ENCODE measurements at places on chromosomes 6 and 20. TPM values are rescaled to one million over a fixed set of nuclear protein-coding genes. Genes with fewer than 3 reads are reported as not detected.

GRCh38 chr6:10230531-10230930 is 184.3 kb downstream of the TFAP2A start:
- DNase-seq: no peak

DNA sequence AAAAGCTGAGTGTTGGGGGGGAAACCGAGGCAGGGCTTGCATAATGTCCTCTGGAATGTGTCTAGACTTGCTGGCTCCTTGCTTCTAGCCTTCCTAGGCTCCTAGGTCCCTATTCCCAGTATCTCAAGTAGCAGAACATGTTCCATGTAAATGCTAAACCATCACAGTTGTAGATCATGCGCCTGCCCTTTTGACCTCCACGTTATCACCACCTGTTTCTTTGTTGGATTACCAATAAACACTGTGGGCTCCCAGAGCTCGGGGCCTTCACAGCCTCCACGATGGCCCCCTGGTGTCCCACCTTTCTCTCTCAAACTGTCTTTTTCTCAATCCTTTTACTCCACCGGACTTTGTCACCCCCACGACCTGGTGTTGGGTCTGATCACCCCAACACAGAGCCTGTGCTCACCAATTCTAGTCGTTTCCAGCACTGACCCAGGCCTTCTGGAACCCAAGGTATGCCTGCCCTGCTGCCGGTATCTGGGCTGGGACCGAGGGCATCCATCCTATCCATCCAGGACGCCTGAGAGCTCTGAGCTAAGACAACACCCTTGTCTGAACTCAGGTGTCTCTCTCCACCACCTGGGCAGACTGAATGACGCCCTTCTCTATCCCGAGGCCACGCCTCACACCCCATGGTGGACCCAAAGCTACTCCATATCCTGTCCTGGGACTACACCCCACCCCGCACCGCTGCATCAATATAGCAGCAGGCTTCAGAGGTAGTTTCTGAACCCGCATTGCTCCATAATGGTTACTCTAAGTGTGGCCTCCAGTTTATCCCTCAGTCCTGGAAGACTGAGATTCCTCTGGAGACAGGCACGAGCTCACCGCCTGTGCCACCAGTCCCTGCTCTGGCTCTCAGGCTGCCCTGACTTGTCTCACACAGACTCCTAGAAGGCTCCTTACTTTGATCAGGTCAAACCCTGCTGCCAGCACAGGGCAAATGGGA is 9.3 kb upstream of the PRR18 start:
- no peak for DNase-seq

GRCh38 chr6:158487495-158487894 is 72.4 kb upstream of the TMEM181 start:
- DNase-seq: no peak

GRCh38 chr6:37988696-37989095 is 169.2 kb downstream of the ZFAND3 start:
- no peak for DNase-seq

- DNase-seq: no peak
Observed at GRCh38 chr6:119961450-119961849, 611.9 kb upstream of the MAN1A1 start.

DNA sequence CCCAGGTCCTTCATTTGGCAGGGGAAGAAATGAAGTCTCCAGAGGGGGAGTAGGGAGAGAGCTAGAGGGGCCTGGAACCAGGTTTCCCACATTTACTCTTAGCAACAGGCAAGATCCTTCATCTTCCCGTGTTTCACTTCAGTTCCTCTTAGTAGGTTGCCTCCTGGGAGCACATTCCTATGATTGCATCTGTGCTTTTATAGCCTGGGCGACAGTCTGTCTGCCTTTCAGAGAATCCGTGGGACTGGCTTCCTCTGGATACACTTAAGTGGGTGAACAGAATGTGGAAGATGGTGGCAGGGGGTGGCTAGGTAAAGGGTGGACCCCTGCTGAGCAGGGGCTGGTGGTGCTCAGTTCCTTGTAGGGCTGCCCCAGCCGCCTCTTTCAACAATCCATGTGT is 33.4 kb downstream of the STK35 start:
- DNase-seq: no peak

Gene SLC13A3
- polyA plus RNA-seq: not detected

Gene PAX1
- polyA plus RNA-seq: not detected

DNA sequence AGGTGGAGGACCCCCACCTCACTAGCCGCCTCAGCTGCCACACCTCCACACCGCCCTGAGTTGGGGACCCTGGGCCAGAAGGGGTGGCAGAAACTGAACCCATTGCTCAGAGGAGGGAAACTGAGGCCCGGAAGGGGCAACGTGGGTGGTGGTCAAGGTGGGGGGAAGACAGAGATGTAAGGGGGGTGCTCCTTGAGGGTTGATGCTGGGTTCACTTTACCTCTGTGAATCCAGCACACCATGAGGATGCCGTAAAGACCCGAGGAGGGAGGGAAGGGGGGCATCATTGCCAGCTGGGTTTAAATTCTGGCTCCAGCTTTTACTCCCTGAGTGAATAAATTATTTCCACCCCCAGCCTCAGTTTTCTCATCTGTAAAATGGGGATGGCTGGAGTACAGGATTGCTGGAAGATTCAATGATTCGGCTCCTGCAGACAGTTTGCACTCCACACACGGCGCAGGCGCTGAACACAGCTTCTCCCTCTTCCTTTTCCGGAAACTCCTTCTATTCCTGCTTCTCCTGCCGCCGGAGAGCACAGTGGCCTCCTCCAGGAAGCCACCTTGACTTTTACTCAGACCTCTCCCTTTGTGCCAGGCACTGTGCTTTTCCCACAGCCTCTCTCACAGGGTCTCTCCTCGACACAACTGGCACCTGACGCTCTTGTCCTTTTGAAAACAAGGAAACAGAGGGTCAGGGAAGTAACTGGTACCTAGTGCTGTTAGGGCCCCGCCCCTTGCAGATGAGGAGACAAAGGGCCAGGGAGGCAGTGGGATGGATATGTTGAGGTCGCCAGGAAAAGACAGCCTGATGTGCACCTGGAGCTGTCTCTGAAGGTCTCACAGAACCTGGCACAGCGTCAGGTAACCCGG is 59.4 kb downstream of the UBE2V1 start:
- no peak for DNase-seq

DNA sequence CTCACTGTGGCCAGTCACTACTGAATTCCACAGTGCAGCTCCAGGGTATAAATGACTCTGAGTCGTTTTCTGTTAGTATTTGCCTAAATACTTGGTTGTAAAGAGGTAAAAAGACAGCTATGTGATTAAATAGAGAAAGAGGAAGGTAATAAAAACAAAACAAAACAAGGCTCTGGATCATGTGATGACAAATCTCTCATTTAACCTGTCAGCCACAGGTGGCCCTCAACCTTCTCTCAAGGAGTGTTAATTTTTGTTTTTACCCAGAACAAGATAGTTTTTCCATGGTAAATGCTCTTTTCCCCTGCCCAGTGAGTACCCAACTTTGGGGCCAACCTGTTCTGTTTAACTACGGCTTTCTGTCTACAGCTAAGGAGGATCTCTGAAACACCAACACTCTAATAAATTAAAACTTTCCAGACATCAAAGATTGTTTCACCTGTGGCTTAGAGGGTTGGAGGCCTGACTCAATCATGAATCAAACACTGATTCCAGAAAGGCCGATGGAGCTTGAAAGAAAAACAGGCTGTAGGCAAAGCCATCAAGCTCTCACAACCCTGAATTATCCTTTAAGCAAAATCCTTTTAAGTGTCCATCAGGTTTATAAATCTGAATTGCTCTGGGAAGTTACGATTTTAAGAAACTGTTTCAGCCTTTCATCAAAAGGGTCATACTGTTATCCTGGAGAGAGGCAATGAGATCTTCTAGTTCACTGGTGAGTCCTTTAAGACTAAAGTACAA is 81.5 kb upstream of the BCLAF1 start:
- DNase-seq: no peak

Gene FAM120B
- polyA plus RNA-seq: 17.4 TPM

Gene GLP1R
- not detected for polyA plus RNA-seq

DNA sequence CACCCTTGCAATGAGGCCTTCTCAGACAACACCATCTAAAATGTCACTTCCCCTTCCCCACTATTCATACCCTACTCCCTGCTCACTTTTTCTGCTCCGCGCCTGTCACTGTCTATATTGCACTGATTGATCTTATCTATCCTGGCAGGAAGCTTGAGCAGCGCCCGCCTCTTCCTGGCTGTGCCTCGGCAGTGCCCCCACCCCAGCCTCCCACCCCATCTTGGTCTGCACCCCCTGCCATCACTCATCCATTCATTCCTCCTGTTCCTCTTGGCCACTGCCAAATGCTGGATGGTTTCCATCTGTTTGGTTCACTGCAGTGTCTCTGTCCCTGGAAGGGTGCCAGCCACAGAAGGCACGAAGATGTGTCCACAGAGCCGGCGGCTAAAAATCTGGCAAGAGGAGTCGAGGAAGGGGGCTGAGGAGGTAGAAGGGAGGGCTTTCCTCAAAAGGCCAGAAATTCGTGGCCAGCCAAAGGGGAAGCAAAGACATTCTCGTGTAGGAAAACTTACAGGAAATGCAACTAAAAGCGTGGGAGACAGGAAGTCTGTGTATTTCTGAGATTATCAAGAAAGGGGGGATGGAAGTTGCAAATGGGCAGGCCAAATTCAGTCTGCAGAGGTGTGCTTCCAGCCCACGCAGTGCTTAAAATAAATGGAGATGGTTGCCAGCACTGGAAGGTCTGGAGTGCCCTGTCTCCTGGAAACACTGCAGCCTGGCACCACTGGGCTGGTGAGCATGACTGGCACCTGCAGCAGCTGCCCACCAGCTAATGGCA is 27.6 kb downstream of the SYNJ2 start:
- DNase-seq: no peak

DNA sequence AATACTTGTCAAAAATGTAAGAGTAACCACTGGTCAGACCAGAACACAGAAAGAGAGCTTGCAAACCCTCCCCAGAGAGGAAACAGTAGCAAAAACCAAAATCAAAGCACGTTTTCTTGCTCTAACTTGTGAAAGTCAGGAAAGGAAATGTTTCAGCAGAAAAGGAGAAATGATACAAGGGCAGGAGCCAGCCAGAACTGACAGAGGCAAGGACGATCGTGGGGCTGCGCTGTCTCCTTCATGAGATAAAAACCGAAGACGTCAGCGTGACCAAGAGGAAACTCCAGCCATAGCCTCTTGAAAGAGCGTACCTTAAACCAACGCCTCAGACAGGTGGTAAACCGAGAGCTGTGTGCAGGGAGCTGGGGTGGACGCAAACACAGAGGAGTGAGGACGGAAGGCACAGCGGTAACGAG is 27.5 kb downstream of the LAMA5 start:
- no peak for DNase-seq

Gene TRIM40
- polyA plus RNA-seq: not detected

DNA sequence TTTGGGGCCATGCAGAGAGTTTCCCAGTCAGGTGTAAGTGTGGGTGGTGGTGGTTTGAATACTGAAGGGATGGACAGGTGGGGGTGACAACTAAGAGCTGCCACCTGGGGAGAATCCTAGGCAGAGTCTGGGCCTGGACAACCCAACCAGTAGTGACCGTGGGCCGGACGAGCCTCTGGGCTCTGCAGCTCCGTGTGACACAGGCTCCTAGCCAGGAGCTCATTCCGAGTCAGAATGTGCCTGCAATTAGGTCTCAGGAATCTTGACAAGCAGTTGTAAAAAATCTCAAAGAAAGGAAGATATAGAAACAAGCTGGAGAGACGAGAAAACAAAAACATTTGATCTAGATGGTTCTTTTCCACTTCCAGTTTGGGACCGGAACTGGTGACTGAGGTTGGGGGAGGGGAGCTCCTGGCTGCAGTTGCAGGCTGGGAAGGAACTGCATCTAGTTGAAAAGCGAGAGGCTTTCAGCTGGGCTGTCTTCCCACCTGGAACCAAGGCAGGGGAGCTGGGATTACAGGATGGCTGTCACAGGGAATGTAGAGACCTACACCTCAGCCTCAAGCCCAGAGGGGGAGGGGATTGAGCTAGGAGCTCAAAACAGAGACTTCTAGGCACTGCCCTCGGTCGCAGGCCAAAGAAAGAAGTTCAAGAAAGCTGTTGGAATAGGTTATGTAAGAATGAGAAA is 156.9 kb downstream of the PAX1 start:
- no peak for DNase-seq

Gene LKAAEAR1
- polyA plus RNA-seq: not detected

DNA sequence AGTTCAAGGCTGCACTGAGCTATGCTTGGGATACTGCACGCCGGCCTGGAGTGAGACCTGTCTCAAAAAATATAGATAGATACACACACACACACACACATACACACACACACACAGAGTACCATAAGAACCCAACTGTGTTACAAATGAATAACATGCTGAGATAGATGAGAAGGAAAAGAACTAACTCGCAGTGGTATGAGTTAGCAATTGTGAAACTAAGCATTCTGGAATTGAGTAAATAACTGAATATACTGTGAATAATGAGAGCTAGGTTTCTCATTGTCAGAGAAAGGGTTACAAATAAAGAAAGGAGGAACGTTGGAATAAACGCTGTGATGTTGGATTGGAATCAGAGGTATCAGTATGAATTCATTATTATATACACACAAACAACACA is 14.6 kb upstream of the FAXC start:
- no peak for DNase-seq

DNA sequence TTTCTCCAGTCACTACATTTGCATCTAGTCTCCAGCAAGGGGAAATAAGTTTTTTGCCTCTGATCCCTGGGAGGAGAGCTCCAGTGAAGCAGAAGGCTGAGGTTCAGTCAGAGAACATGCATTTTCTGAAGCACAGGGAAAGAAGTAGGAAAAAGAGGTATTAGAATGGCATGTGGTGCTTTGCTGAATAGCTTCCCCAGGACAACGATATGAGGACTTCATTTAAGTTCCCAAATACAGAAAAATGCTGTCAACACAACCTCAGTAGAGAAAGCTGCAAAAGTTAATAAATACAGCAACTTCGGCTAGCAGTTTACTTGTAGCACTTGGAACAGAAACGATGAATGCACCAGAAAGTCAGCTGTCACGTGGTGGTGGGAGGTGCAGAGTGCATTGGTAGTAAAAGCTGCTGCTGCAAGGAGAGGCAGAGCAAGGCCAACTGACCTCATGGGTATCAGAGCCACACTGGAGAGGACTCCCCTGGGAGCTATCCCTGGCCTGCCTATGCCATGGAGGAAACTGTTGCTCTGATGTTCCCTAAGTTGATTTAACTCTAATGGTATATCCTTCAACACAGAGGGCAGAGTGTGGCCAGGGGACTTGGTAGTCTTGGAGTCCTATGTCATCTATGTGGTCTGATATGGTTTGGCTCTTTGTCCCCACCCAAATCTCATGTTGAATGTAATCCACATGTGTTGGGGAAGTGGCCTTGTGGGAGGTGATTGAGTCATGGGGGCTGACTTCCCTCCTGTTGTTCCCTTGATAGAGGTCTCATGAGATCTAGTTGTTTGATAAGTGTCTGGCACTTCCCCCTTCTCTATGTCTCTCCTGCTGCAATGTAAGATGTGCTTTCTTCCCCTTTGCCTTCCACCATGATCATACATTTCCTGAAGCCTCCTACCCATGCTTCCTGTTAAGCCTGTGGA is 85.9 kb downstream of the ADTRP start:
- DNase-seq: no peak

DNA sequence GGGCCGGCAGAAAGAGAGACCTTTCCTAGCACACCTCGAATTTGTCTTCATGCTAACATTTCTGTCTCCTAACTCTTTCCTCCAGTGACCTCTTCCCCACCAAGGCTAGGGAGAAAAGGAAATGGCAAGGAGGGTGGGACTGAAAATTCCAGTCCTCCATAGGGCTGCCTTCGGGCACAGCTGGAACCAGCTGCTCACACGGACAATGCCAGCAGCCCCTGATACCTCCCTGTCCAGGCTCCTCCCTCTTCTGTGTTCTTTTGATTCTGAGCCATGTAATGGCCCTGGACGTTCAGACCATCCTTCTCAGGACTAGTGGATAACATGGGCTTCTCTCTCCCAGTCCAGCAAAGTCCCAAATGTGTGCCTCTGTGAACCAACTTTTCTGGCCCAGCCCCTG is 29.1 kb upstream of the PHACTR3 start:
- DNase-seq: no peak

- no peak for DNase-seq
Observed at GRCh38 chr6:82534876-82535275, 171.3 kb downstream of the TPBG start.

Gene ERVFRD-1
- not detected for polyA plus RNA-seq

All from immature natural killer cell (primary cell).